ENCODE measurements at places on chromosomes 4 and X. TPM values are rescaled to one million over a fixed set of nuclear protein-coding genes. Genes with fewer than 3 reads are reported as not detected.

- H3K36me3 ChIP-seq: no peaks in the 10 kb centered on the region
- no peak overlapping the region for H3K4me3 ChIP-seq
- H3K27ac ChIP-seq: no peak overlapping the region
- no peak for DNase-seq
- no peaks in the 10 kb centered on the region for H3K4me1 ChIP-seq
These were observed 107.5 kb downstream of the GRIA3 start for GRCh38 chrX:123291623-123292022.

- no peaks in the 10 kb centered on the region for H3K27me3 ChIP-seq
- H3K4me3 ChIP-seq: no peak overlapping the region
These were observed 12.9 kb downstream of the DCK start for GRCh38 chr4:71006203-71006907.

HS3ST1 gene
- 1.7 TPM for total RNA-seq

- H3K27ac ChIP-seq: no peak overlapping the region
- H3K27me3 ChIP-seq: no peaks in the 10 kb centered on the region
- DNase-seq: no peak
- no peak overlapping the region for H3K4me3 ChIP-seq
- H3K4me1 ChIP-seq: peaks cover 3% of the 10 kb centered on the region
These were observed 90.0 kb upstream of the GRPR start for GRCh38 chrX:16033331-16033730.

GRCh38 chr4:37837446-37837845 lies 11.0 kb downstream of the PGM2 start:
- no peak overlapping the region for H3K4me3 ChIP-seq
- no peaks in the 10 kb centered on the region for H3K4me1 ChIP-seq
- no peak for DNase-seq
- no peaks in the 10 kb centered on the region for H3K36me3 ChIP-seq
- no peak overlapping the region for H3K27ac ChIP-seq
